ENCODE measurements at places on chromosomes 1 and 21. TPM values are rescaled to one million over a fixed set of nuclear protein-coding genes. Genes with fewer than 3 reads are reported as not detected.

The F3 gene
- 1.6 TPM for total RNA-seq

The TAS1R1 gene
- total RNA-seq: 2.7 TPM

GRCh38 chr1:209993061-209993830, 55.2 kb downstream of the SYT14 start:
- no peak for DNase-seq
- no peaks in the 10 kb centered on the region for H3K36me3 ChIP-seq
- H3K4me1 ChIP-seq: no peaks in the 10 kb centered on the region
- no peaks in the 10 kb centered on the region for H3K27me3 ChIP-seq

The RNF186 gene
- not detected for total RNA-seq

DNA sequence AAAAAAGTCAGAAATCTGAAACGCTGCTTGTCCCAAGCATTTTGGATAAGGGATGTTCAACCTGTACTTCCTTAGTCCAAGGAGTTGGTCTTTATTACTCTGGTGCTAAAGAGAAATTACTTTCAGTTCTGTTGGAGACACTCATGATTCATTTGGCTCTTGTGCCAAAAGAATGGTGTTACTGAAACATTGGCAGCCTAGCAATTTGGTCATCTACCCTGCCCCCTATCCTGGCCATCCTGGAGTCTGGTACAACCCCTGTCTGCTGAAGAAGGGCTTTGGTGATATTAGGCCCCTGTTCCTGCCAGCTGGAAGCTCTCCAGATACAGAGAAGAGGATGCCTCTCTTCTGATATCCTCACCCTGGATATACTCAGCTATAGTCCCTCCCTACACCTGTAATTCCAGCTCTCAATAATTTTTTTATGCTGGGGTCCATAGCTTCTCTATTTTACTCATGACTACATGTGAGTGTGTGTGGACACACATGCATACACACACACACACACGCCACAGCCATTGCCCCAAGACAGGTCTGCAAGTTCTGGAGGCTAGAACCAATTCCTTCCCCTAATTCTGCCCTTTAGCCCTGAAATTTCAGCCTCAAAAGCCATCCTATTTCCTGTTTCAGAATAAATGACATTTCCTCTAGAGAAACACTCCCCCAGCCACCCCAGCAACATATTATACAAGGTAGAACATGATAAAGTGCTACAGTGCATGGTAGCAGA, 40.0 kb downstream of the LHX8 start:
- no peak for DNase-seq
- no peaks in the 10 kb centered on the region for H3K4me1 ChIP-seq
- H3K4me3 ChIP-seq: no peak overlapping the region

- no peak overlapping the region for H3K27ac ChIP-seq
- peaks cover 2% of the 10 kb centered on the region for H3K27me3 ChIP-seq
- no peak overlapping the region for H3K4me3 ChIP-seq
- H3K4me1 ChIP-seq: peaks cover 8% of the 10 kb centered on the region
These were observed 336.4 kb downstream of the NTNG1 start for GRCh38 chr1:107477233-107477632.

Measured in muscle of leg (tissue), 16 donors.